CD8-positive, alpha-beta memory T cell (primary cell): ENCODE measurements at places on chromosomes 13 and 19. TPM values are rescaled to one million over a fixed set of nuclear protein-coding genes. Genes with fewer than 3 reads are reported as not detected.

Gene FXYD7
- 1.0 TPM for total RNA-seq

Gene IFT88
- 4.2 TPM for total RNA-seq

Gene ACER1
- not detected for total RNA-seq

Gene OVOL3
- total RNA-seq, result not detected

Gene KRTDAP
- not detected for total RNA-seq

Gene USF2
- total RNA-seq, result 125 TPM

Gene KLK4
- total RNA-seq, result not detected

Gene RDH8
- total RNA-seq, result not detected

Gene MISP3
- total RNA-seq, result 1.2 TPM

Gene KLK14
- 0.31 TPM for total RNA-seq

Gene COL5A3
- total RNA-seq, result 0.50 TPM

Gene ZNF491
- 1.3 TPM for total RNA-seq

Gene PSG4
- total RNA-seq, result not detected

Gene EPS8L1
- 0.27 TPM for total RNA-seq

Gene C19orf85
- not detected for total RNA-seq

Gene ZNF850
- 6.9 TPM for total RNA-seq

Gene LIM2
- 0.66 TPM for total RNA-seq

Gene CYP4F8
- total RNA-seq, result not detected

Gene SIGLEC12
- total RNA-seq, result 1.0 TPM

Gene PSG2
- total RNA-seq, result not detected

Gene RRAS
- 5.8 TPM for total RNA-seq

Gene EHD2
- not detected for total RNA-seq

Gene TSHZ3
- total RNA-seq, result 0.35 TPM

Gene RASAL3
- 120 TPM for total RNA-seq

Gene STK11
- total RNA-seq, result 66.9 TPM

Gene SGCG
- not detected for total RNA-seq

Gene PPP1R12C
- 95.4 TPM for total RNA-seq

Gene SYT5
- not detected for total RNA-seq

Gene CGB5
- not detected for total RNA-seq

Gene ZNF419
- total RNA-seq, result 7.3 TPM

Gene TMEM238
- 14.1 TPM for total RNA-seq

Gene RNASEH2A
- 62.4 TPM for total RNA-seq

Gene ADAMTSL5
- total RNA-seq, result 2.7 TPM

Gene ZSCAN4
- not detected for total RNA-seq

Gene CYP4F11
- not detected for total RNA-seq

Gene KANK3
- 1.1 TPM for total RNA-seq

Gene AMER2
- not detected for total RNA-seq

Gene CTXN1
- 0.72 TPM for total RNA-seq

Gene UBL3
- 15.0 TPM for total RNA-seq

Gene NCR1
- 0.31 TPM for total RNA-seq

Gene ZNF749
- 32.7 TPM for total RNA-seq

Gene SLC1A6
- total RNA-seq, result not detected

Gene CEACAM19
- 0.24 TPM for total RNA-seq

Gene GPR42
- not detected for total RNA-seq

Gene SIGLEC8
- not detected for total RNA-seq

Gene FCER2
- total RNA-seq, result 0.96 TPM

Gene IFI30
- total RNA-seq, result 33.3 TPM

Gene SLC25A15
- total RNA-seq, result 23.9 TPM

Gene TEX101
- total RNA-seq, result not detected

Gene PRX
- 1.6 TPM for total RNA-seq

Gene ZNF468
- 15.8 TPM for total RNA-seq

Gene SLAIN1
- 31.8 TPM for total RNA-seq

Gene SLITRK5
- total RNA-seq, result not detected

Gene SHD
- not detected for total RNA-seq

Gene MYO16
- 0.38 TPM for total RNA-seq

Gene KIR3DL1
- 0.11 TPM for total RNA-seq

Gene SMIM44
- not detected for total RNA-seq

Gene LRRC63
- 0.55 TPM for total RNA-seq

Gene APC2
- total RNA-seq, result 0.11 TPM
